HuH-7 (cell line): ENCODE measurements at places on chromosomes 4 and X.

DNA sequence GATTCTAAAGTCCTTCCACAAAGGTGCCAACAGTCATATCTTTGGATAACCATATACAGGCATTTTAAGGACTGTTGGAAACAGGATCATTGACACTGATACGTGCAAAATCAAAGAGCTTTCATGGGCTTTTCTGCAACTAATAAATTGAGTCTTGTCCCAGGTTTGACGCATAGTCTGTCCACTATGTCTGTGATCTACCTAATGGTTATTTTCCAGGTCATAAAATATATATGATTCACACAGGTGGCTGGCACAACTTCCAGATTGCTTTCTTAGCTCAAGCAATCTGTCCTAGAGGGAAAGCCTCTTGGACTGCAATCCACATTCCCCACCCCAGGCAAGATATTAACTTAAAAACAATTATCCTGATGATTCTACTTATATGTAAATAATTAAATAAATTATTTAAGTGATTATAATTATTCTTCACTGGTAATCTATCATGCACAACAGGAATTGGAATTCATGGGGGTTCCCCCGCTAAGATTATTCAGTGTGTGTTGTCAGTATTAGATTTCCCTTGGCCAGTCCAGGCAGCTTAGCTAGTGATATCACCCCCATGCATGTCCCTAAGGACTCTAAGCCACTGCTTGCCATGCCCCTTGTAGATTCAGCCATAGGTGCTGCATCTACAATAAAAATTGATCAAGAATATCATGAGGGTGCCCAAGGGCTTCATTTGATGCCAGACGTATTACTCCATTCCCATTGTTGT lies 97.8 kb downstream of the TLL1 start:
- no peak for DNase-seq

GRCh38 chr4:164997324-164997723 lies 19.9 kb upstream of the TRIM61 start:
- no peak for DNase-seq

- no peak for DNase-seq
Measured at GRCh38 chr4:187016101-187016500, 292.4 kb upstream of the FAT1 start.

DNA sequence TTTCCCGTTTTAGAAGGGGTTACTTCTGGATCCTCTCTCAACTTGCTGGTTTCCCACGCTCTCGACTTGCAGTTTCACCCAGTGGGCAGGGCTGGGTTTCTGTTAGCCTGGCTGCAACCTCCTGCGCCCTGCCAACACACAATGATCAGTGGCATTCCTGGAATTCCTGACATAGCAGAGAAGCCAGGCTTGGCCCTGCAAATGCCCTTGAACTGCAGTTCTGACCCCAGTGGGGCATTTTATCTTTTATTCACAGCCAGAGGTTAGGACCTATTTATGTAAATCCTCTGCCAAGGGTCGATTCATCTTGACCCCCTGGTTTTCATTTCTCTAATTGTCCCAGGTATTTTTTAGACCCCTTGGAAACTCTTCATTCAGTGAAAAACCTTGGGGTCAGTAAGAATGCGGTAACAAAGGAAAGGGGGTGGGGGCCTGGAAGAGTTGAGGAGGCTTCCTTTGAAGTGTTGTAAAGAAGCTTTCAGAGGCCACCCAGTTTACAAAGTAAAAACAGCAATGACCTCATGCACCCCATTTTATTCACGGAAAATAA lies 217.6 kb downstream of the ZNF674 start:
- DNase-seq: peak; percentile 20

DNA sequence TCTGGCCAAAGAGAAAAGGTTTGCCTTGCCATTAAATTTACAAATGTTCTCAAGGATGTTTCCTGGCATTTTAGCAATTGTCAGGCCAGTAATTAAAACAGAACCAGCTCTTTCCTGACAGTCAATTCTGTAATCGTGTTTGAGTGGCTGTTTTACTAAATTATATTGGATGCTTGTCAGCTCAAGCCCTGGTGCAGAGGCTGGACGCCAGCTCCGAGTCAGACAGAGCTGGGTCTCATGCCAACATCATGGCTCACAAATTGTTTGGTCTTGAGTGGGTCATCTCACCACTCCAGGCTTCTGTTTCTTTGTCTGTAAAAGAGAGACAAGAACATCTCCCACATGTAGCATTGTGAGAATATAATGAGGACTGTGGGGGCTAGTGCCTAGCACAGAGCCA lies 190.3 kb upstream of the PSAPL1 start:
- no peak for DNase-seq

DNA sequence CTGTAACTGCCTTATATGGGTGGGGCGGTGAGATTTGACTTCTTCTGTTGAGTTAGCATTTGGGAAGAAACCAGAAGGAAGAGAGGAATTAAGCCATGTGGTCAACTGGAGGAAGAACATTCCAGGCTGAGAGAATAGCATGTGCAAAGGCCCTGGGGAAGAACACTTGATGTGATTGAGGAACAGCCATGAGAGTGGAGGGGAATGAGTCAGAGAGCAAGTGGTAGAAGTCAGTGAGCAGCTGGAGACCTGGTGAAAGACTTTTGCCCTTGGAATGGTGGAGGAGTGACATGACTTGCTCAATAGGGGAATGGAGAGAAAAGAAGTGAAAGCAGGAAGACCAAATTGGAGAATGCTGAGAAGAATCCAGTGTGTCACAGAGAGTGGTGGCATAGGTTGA lies 327.8 kb upstream of the HAND2 start:
- no peak for DNase-seq

DNA sequence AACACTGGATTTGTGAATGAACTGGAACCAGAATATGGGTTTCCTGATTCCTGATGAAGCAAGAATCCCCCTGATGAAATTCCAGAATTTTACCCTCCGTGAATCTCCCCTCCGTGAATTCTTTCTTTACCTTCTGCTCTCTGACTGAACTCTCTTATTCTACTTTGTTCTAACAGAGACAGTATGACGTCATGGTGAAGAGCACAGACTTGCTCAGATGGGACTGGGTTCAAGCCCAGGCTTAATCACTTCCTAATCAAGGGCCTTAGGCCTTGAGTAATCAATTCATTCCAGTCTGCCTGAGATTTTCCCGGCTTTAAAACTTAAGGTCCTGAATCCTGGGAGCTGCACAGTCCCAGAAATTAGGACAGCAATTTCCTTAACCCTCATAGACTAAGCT lies 64.5 kb downstream of the IQCM start:
- DNase-seq: no peak

DNA sequence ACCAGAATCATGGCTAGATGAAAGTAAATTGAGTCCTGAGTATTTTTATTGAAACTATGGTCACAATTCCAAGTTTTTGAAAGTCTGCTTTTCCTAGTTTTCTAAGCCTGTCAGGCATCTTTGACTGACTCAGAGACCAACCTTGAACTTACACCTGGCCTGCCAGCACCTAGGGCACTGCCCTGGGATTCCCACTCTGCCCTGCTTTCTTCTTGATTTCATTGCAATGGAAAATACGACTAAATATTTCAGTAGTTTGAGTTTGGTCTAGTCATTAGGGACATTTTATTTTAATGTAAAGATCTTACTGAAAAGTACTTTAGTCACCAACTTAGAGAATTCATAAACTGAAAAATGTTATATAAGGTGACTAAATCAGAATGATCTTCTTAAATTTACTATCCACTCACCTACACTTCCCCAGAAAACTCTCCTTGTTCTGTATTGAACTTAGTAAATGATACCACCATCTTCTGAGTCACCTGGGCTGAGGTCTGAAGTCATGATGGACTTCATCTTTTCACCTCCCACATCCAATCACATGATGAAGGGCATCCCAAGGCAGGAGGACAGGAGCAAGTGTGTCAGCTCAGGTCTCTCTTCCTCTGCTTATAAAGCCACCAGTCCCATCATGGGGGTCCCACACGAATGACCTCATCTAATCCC lies 11.6 kb upstream of the PYURF start:
- no peak for DNase-seq

- no peak for DNase-seq
Measured at GRCh38 chrX:129634541-129634940, 20.2 kb downstream of the APLN start.

DNA sequence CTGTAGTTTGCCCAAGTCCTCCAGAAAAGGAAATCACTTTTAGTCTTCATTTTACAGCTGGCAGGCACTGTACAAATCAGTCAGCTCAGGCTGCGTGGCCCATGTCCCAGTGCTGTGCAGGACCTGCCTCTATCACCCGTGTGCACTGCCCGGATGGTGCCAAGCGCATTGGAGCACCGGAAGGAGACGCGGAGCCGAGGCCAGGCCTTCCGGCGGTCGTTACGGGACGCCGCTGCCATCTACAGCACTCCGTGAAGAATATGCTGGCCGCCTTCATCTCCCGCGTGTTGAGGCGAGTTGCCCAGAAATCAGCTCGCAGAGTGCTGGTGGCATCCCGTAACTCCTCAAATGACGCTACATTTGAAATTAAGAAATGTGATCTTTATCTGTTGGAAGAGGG lies at the start of gene PDHA2:
TSS of gene PDHA2 (plus strand) at position 203 of the 400 bp plus-strand sequence. CDS start at position 261, 58 bp downstream.
- DNase-seq: no peak

DNA sequence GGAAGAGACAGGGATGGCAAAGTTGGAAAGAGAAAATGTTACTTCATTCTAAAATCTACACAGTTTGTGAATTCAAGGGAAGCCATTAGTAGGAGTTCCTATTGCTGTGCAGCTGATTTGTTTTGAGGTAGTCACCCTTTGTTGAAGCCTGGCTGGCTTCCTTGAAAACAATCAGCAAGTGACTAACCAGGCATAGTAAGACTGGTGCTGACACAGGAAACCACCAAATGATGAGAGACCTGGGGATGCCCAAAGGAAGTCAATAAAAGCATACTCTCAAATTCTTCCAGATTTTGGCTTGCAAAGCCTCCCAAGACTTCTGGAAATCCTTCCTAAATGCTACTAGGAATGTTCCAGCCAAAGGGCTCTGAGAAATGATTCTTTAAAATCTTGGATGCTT lies 23.9 kb upstream of the PRDM8 start:
- DNase-seq: no peak
